ENCODE measurements at places on chromosomes 7 and 10. TPM values are rescaled to one million over a fixed set of nuclear protein-coding genes. Genes with fewer than 3 reads are reported as not detected.

The TEX47 gene
- not detected for total RNA-seq

DNA sequence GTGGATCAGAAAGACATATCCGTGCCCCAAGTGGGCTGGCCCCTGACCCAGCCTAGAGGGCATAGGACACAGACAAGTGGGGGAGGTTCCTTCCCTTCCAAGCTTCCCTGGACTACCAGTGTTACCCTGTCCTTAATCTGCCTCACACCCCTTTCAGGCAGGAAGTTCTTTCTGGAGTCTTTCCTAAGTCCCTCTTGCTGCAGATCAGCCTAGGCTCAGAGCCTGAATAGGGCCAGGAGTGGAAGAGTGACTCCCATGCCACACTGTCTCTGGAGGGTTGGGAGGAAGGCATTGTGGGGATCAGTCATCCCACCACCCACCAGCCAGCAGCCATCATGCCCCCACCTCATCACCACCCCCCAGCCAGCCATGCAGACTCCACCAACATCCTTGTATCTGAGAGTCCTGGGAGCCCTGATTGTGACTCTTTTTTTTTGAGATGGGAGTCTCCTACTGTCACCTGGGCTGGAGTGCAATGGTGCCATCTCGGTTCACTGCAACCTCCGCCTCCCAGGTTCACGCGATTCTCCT lies 22.6 kb downstream of the POLL start:
- no peaks in the 10 kb centered on the region for H3K4me1 ChIP-seq
- H3K4me3 ChIP-seq: no peak overlapping the region
- H3K27me3 ChIP-seq: peaks cover 50% of the 10 kb centered on the region
- no peaks in the 10 kb centered on the region for H3K36me3 ChIP-seq
- peak; percentile 12 for DNase-seq

The GCC1 gene
- 8.2 TPM for total RNA-seq

DNA sequence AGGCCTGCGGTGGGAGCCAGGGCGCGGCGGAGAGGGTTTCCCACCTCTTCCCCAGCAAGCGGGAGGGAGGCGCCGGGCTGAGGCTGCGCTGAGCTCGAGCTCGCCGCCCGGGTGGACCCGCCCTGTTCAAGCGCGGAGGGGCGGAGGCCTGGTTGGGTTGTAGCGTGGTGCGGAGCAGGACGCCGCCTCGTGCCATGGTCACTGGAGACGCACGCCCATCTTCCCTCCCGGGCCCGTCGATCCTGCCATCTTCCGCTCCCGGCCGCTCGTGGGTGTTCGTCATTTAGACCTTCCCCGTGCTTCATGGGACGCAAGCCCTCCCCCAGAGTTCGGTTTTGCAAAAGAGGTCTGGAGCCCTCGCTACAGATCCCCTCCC lies 9.3 kb upstream of the EN2 start:
- no peak overlapping the region for H3K27ac ChIP-seq
- no peaks in the 10 kb centered on the region for H3K27me3 ChIP-seq
- no peak for DNase-seq
- no peak overlapping the region for H3K4me3 ChIP-seq

GRCh38 chr7:140200061-140200989 lies 23.5 kb upstream of the KDM7A start:
- no peaks in the 10 kb centered on the region for H3K27me3 ChIP-seq
- DNase-seq: peak; percentile 59
- no peaks in the 10 kb centered on the region for H3K4me1 ChIP-seq
- H3K4me3 ChIP-seq: no peak overlapping the region
